ENCODE measurements at places on chromosomes 1 and 21.

GRCh38 chr1:41357451-41358101 lies 3.7 kb upstream of the FOXO6 start:
- DNase-seq, result peak; percentile 96

GRCh38 chr21:43571976-43572375 lies 87.3 kb downstream of the HSF2BP start:
- no peak for DNase-seq

DNA sequence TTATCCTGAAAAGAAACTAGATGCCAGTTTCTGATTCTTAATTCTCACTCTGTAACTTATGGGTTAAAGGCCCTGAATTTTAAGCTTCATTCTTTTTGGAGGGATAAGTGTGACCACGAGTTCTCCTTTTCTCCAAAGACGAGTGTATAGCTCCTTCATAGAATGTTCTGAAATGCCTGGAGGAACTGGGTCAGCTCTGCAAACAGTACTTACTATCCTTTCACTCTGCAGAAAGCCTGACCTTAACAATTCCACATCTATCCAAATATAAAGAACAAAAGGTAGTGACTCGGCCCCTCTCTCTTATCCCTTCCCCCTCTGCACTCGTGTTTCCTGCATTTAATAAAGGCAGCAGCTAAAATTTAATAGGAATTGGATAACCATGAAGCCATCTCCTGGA lies 150.5 kb downstream of the LYPLAL1 start:
- DNase-seq, result no peak

GRCh38 chr1:50747394-50747793 lies 212.7 kb downstream of the FAF1 start:
- DNase-seq, result no peak

All from DMS79 treated with DMSO at 0.1 percent for 48 hours (cell line).